ENCODE measurements at places on chromosomes 1 and 21.

DNA sequence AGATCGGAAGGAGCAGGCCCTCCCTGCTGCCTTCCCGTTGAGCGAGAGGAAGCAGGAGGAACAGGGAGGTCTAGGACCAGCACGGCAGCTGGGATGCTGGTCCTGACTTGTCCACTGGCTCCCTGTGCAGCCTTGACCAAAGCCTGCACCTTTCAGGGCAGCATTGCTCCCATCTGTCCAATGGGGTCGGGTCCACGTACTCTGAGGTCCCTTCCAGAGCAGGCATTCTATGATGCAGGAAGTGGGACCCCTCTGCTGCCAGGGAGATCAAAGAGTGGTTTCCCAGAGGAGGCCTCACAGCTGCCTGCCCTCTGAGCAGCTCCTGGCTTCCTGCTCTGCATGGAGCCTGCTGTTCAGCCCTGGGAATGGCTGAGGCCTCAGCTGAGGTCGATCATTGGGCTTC is 21.7 kb upstream of the ZNF362 start:
- DNase-seq, result no peak

GRCh38 chr1:61269602-61270001 is 187.2 kb downstream of the NFIA start:
- no peak for DNase-seq

- peak; percentile 98 for DNase-seq
Observed at GRCh38 chr1:233326811-233327650, 493 bp upstream of the MAP3K21 start.

DNA sequence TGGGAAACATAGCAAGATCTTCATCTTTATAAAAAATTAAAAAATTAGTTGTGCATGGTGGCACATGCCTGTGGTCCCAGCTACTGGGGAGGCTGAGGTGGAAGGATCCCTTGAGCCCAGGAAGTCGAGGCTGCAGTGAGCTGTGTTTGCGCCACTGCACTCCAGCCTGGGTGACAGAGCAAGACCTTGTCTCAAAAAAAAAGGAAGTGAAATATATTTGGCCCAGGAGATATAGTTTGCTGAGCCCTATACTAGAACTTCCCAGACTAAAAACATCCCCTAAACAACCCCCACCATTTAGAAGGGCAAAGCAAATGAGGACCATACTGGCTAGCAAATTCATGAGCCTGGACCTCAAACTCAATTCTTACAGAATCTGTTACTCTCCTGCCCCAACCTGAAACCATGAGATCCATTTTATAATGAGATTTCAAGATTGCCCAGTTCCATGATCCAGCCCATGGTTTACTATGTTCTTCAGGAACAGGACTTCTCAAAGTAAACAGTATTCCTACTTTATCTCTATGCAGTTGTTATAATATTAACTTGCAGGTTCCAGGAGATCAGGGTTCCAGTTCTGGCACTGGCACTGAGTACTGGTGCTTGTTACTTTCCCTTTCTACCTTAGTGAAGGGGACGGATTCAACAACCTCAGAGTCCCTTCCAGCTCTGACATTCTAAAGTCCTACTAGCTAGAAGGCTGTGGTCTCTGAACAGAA is 48.9 kb upstream of the TADA1 start:
- DNase-seq, result no peak

DNA sequence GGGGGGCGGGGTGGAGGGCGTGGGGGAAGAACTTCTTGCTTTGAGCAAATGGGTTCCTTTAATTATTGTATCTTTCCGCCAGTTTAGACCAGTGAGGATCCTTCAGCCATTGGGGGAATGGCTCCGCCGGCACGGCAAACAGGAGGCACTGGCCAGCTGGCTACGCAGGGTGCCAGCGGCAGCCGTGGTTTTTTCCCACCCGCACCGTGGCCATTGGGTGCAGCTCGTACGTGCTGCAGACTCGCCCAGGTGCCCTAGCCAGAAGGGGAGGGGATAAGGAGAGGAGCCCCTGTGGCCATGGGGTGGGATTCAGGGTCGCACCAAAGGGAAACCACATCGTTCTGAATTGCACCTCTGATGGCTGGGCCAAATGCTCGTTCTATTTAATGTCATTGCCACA is 65.6 kb downstream of the RGSL1 start:
- DNase-seq, result no peak

DNA sequence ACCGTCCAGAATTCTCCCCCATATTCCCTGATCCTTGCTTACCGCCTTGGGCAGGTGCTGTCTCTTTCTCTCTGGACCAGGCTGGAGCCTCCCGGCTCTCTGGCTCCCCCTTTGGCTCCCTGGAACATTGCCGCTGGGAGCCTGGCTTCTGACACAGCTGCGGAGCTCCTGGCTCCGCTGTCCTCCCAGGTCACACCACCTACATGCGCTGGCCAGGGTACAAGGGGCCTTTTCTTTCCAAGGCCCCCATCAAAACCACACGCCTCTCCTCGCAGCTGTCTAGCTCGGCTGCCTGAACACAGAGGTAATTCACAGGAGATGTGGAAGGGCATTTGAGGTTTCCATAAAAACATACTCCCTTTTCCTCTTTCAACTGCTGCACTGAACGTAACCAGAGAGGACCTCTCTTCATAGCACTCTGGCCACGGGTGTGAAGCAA is 7.5 kb upstream of the ZNF648 start:
- DNase-seq, result peak; percentile 54

DNA sequence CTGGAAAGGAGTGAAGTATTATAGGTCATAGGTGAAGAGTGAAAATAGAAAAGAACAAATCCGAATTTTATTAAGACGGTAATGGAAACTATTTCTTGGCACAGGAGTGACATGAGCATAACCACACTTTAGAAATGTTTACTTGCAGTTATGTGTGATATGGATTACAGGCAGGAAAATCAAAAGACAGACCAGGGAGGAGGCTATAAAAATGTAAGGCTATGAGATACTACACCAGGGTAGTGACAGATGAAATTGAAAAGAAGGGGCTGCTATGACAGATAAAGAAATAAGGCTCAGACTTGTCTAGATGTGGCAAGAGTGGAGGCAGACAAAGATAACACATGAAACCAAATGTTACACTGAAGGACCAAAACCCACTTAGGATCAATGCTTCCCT is 31.7 kb downstream of the GPATCH2 start:
- no peak for DNase-seq

DNA sequence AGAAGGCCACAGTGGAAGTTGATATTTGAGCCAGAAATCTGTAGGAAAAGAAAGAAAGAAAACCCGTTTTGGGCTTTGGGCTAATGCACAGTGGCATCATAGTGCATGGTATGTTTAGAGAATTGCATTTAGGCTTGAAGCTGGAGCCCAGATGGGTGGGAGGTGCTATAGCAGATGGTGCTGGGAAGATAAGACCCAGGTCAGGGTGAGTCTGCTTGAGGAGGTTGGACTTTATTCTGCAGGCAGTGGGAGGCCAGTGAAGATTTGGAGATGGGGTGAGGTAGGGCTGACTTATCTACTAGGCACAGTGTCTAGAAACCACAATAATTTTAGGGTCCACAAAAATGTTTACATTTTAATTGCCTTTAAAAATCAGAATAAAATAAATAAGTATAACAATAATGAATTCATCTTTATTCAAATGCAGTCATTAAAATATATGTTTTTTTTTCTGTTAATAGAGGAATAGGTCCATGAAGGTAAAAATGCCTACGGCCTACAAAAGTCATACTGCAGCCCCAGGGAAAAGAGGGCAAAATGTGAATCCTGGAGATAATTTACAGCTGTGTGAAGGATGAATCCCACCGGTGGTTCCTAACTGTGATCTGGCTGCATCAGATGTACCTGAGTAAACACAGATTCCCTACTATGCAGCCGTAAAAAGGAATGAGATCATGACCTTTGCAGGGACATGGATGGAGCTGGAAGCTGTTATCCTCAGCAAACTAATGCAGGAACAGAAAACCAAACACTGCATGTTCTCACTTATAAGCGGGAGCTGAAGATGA is 8.7 kb downstream of the DNAJC6 start:
- no peak for DNase-seq

DNA sequence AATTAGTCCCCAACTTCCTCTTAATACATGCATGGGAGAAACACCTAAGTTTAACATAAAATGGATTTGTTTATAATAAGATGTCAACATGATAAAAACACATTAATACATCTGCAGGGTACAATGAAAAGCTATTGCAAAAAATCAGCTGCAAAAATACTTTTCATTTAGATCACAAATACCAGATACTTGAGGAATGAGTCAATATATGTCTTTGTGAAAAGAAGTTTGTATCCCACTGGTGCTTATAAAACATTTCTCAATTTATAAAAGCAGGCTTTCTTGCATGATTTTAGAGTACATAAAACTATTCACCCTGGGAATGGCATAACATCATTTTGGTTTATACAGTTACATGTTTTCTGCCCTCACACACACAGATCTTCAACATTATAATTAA is 18.6 kb upstream of the PRKAA2 start:
- no peak for DNase-seq

DNA sequence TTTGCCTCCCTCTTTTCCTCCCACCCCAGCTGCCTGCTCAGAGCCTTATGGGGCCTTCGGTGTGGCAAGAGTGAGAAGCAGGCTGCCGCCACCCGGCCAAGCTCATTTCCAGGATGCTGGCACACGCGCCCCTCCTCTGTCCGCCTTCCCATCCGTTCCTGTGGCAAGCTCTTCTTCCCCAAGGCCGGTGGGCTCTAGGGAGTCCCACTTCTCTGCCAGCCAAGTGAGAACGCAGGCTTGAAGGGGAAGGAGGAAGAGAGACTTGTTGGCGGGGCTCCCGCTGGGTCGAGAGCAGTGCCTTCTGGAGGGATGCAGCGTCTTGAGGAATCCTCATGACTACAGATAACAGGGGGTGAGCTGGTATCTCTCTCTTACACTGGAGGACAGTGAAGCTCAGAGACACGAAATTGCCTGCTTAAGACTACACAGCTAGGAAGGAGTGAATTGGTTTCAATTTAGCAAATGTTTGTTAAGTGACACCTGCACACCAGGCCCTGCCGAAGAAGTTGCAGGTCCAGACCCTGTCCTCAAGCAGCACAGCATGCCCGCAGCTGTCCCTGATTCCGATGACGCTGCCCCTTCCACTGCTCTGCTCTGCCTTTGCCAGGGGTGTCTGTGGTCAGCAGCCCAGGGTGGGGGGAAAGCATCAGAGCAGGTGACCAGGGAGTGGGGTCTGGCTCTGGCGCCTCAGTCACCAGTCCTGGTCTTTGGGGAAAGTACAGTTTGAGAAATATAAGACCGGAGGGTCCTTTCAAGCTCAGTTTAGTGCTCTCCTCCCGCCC is 40.1 kb upstream of the FOXO6 start:
- DNase-seq, result no peak

DNA sequence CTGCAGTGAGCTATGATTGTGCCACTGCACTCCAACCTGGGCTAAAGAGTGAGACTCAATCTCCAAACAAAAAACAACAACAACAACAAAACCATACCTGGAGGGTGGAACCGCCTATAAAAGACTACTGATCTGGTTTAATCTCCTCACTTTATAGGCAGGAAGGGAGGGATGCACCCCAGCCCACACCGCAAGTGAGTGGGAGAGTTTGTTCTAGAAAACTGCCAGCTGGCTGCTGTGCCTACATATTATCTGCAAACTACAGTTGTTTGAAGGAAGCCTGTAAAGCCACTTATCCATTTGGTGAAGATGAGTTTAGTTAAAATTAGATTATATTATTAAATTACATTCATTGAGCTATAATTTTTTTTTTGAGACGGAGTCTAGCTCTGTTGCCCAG is 9.1 kb upstream of the SRSF10 start:
- DNase-seq, result no peak

Measured in transverse colon (tissue), 4 donors.